ENCODE measurements at places on chromosomes 5 and 9. TPM values are rescaled to one million over a fixed set of nuclear protein-coding genes. Genes with fewer than 3 reads are reported as not detected.

Gene SLC1A3
- polyA plus RNA-seq = 4.7 TPM

Gene FBP1
- 55.9 TPM for polyA plus RNA-seq

Gene IFNA13
- not detected for polyA plus RNA-seq

Gene LOX
- 33.4 TPM for polyA plus RNA-seq

Gene CEL
- polyA plus RNA-seq = 4.6 TPM

Gene LCN1
- not detected for polyA plus RNA-seq

Gene BRD9
- 46.6 TPM for polyA plus RNA-seq
